ENCODE measurements at places on chromosomes 2 and 18. TPM values are rescaled to one million over a fixed set of nuclear protein-coding genes. Genes with fewer than 3 reads are reported as not detected.

DNA sequence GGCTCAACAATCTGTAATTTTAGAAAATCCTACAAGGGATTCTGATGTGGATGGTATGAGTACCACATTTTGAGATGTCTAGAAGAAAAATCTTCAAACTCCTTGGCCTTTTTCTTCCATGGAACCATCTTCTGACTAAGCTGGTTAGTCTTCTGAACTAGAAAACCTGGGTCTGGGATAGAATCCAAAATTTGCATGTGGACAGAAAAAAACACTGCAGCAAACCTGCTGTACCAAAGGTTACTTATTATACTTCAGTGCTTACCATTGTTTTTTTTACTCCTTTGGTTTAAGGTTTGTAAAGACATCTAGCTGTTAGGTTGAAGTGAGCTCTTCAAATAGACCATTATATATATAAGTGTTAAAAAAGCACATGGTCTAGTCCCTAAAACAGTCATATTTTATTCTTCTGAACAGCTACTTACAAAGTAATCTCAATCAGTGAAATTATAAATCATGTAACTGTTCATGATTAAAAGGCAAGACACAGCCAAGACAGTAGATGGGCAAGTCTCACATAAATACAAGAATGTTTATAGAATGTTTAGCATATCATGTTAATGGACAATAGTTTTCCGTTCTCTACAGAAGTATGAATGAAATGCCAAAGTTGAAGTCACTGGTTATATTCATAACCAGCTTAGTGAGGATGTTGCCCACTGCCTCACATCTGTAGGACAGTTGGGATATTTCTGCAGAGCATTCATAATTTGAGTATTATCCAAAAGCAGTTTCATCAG lies 85.5 kb downstream of the ORC4 start:
- no peak for DNase-seq

GRCh38 chr2:129376426-129377077 lies 602.9 kb upstream of the RAB6C start:
- DNase-seq, result no peak

GRCh38 chr2:12168354-12168753 lies 421.9 kb downstream of the LPIN1 start:
- DNase-seq, result no peak

GRCh38 chr2:15916336-15916735 lies 24.0 kb upstream of the MYCN start:
- no peak for DNase-seq

GRCh38 chr2:180573951-180574350 lies 406.5 kb upstream of the UBE2E3 start:
- DNase-seq, result no peak

DNA sequence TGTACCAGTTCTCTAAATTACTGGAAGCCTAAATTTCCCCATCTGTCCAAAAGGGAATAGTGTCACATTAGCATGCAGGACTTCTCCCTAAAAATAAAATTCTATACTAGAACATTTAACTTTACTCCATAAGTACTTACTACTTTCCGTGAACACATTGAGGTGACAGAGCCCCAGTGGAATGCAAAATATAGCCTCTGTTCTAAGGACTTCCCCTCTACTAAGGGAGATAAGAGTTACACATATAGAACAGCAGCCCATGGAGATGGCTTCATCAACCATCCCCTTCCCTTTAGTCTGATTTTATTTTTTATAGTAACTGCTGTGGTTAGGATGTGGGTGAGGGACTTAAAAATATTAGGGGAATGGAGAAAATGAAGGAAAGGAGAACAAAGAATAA lies 68.9 kb upstream of the STPG4 start:
- DNase-seq, result no peak

Gene E2F6
- total RNA-seq, result 12.2 TPM

Gene KRTCAP3
- 0.24 TPM for total RNA-seq

Measured in Right ventricle myocardium superior (tissue), 1 donor.